ENCODE measurements at places on chromosomes 13 and 19.

DNA sequence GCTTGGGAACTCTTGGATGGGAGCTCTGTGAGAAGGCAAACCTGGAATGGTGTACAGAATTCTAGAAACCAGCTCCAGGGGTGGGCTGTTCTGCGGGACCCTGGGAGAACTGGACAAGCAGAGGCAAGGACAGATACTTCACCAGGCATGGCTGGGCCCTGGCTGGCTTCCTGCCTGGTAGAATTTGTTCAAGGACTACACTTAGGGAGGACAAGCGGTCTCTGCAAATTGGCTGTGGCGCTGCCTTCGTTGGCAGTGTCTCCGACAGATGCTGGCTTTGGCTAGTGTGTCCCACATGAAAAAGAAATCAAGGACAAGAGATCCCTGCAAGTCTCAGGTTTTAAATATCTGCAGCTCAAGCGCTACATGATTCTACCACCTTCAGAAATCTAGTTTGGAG is 12.4 kb downstream of the CEBPG start:
- peaks cover 5% of the 10 kb centered on the region for H3K36me3 ChIP-seq
- no peak overlapping the region for H3K4me3 ChIP-seq

GRCh38 chr19:41697198-41697855 is 9.3 kb upstream of the CEACAM7 start:
- no peak for DNase-seq
- no peak overlapping the region for H3K27ac ChIP-seq

GRCh38 chr13:32657309-32657708 is 71.1 kb downstream of the PDS5B start:
- H3K4me3 ChIP-seq = no peak overlapping the region
- H3K36me3 ChIP-seq = peaks cover 36% of the 10 kb centered on the region
- H3K27ac ChIP-seq = no peak overlapping the region

GRCh38 chr19:5142725-5143097 is 173.8 kb downstream of the KDM4B start:
- peaks cover 20% of the 10 kb centered on the region for H3K36me3 ChIP-seq
- no peaks in the 10 kb centered on the region for H3K4me1 ChIP-seq
- no peak overlapping the region for H3K4me3 ChIP-seq
- no peak for DNase-seq

GRCh38 chr13:103859952-103860351 is 793.7 kb upstream of the SLC10A2 start:
- H3K36me3 ChIP-seq = no peaks in the 10 kb centered on the region
- H3K4me3 ChIP-seq = no peak overlapping the region
- DNase-seq = no peak
- H3K27me3 ChIP-seq = no peaks in the 10 kb centered on the region

- H3K27ac ChIP-seq = peak overlapping the region; percentile 100
- H3K4me3 ChIP-seq = peak overlapping the region; percentile 98
- H3K36me3 ChIP-seq = peaks cover 10% of the 10 kb centered on the region
- no peaks in the 10 kb centered on the region for H3K27me3 ChIP-seq
- peaks cover 11% of the 10 kb centered on the region for H3K4me1 ChIP-seq
These were observed 2.2 kb downstream of the JUND start for GRCh38 chr19:18279266-18279515.

- peaks cover 2% of the 10 kb centered on the region for H3K27me3 ChIP-seq
- H3K27ac ChIP-seq = no peak overlapping the region
- H3K4me3 ChIP-seq = no peak overlapping the region
These were observed 1507.5 kb downstream of the OLFM4 start for GRCh38 chr13:54536112-54536511.

DNA sequence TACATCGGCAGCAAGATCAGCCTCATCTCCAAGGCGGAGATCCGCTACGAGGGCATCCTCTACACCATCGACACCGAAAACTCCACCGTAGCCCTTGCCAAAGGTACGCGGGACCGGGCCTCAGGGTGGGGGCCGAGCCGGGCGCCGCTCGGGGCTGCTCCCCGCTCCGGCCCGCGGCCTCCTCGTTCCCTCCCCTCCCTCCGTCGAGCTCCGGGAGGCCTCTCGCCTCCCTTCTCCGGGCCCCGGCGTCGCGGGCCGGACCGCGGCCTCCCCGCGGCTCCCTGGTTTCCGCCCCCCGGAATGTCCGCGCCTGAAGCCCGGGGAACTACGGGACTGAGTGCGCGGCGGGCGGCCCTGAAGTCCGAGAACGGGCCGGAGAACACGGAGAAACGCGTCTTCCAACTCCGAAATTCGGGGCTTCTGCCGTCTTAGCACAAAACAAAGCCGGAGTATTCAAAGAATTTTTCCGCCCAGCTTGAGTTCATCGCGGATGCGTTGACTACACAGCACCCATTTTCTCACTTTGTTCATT is 423 bp downstream of the LSM14A start:
- H3K27me3 ChIP-seq = no peaks in the 10 kb centered on the region
- peak overlapping the region; percentile 98 for H3K27ac ChIP-seq

GRCh38 chr19:46221152-46221551 is 8.4 kb upstream of the IGFL1 start:
- H3K27ac ChIP-seq = no peak overlapping the region
- H3K36me3 ChIP-seq = no peaks in the 10 kb centered on the region
- no peak overlapping the region for H3K4me3 ChIP-seq
- no peaks in the 10 kb centered on the region for H3K4me1 ChIP-seq
- H3K27me3 ChIP-seq = peaks cover 27% of the 10 kb centered on the region
- DNase-seq = no peak

DNA sequence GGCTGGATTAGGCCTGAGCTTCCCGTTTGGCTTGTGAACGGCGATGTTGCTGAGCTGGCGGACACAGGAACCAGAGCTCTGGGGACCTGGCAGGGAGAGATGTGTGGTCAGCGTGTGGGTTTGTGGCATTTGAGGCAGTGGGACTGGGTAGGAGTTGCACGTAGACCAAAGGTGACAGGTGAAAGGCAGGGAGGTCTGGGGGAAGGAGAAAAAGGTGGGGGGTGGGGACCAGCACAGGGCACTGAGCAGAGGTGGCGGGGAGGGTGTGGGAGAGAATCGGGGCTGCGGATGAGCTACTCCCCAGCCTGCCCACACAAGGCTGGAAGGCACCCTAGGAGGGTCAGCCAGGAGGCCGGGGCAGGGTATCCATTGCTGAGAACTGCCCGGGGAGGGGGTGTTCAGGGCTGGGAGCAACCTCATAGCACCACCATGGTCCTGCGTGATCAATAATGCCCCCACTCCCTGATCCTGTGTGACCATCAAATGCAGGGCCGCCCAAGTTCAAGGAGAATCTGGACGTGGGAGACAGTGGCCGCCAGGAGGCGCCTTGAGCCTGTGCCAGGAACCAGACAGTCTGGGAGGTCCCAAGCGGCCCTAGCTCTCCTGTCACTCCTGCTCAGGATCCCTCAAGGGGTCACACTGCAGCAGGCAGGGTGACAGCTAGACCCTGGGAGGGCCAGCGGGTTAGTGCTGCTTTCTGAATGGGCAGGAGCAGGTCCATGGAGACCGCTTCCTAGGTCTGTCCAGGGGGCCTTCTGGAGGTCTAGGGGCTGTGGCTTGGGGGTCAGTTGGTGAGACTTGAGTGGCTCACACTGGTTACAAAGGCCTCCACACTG is 12.8 kb upstream of the SELENOW start:
- H3K27ac ChIP-seq = no peak overlapping the region
- H3K36me3 ChIP-seq = no peaks in the 10 kb centered on the region
- peaks cover 21% of the 10 kb centered on the region for H3K4me1 ChIP-seq
- DNase-seq = peak; percentile 66

DNA sequence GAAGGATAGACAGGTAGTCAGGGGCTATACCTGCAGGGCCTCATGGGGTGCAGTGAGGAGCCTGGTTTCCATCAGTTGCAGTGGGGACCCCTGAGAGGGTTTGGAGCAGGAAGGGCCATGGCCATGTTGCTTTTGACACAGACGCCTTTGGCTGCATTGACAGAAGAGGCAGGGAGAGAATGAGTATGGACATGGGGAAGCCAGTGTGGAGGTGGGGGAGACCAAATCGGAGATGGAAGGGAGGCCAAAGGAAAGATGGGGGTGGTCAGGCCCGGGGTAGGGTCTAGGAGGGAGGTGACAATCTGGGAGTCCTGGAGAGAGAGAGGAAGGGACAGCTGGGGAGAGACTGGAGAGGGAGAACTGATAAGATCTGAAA is 1.3 kb downstream of the HSD11B1L start:
- no peaks in the 10 kb centered on the region for H3K36me3 ChIP-seq
- DNase-seq = no peak
- H3K27me3 ChIP-seq = no peaks in the 10 kb centered on the region
- H3K4me3 ChIP-seq = peak overlapping the region; percentile 98
- H3K4me1 ChIP-seq = peaks cover 22% of the 10 kb centered on the region

- peak; percentile 54 for DNase-seq
- H3K27ac ChIP-seq = peak overlapping the region; percentile 92
- H3K4me3 ChIP-seq = peak overlapping the region; percentile 81
These were observed 42.2 kb upstream of the HNRNPA1L2 start for GRCh38 chr13:52599848-52600603.

DNA sequence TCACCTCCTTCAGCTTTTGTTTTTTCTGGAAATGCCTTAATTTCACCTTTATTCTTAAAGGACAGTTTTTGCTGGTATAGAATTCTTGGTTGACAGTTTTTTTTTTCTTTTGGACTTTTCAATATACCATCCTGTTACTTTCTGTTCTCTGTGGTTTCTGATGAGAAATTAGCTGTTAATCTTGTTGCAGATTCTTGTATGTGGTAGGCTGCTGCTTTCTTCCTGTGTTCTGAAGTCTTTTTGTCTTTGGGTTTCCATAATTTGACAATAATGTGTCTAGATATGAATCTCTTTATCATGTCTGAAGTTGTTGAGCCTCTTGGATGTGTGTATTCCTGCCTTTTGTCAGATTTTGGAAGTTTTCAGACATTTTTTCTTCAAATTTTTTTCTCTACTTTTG is 12.0 kb downstream of the ZNF283 start:
- no peak overlapping the region for H3K4me3 ChIP-seq
- no peak for DNase-seq
- peaks cover 86% of the 10 kb centered on the region for H3K36me3 ChIP-seq
- no peak overlapping the region for H3K27ac ChIP-seq
- H3K4me1 ChIP-seq = no peaks in the 10 kb centered on the region
- no peaks in the 10 kb centered on the region for H3K27me3 ChIP-seq

- peak overlapping the region; percentile 47 for H3K27ac ChIP-seq
- no peaks in the 10 kb centered on the region for H3K36me3 ChIP-seq
- DNase-seq = no peak
- H3K4me1 ChIP-seq = peaks cover 2% of the 10 kb centered on the region
These were observed 32.3 kb upstream of the GJB6 start for GRCh38 chr13:20264271-20265018.

DNA sequence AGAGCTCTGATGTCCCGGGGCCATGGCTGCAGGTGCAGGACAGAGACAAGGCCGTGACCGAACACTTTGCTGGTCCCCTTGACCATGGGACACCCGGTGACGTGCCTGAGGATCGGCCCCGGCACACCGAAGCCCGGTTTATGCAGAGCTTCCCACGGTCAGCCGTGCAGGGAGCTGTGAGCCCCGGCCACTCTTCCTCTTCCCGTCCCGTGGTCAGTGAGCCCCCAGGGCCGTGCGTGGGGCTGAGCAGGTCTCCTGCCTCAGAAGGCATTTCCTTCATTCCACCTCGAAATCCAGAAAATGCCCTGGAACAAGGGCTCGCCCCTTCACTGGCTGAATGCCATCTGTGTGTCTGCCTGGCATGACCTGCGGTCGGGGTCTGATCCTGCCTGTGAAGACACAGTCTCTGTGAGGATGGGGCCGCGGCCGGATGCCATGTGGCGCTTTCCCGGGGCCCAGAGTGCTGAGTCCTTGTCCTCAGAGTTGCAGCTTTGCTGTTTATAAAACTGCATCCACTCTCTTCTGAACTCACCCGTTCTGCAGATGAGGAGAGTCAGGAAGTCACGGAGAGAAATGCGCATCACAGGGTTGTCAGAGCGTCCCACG is 16.9 kb downstream of the MCF2L start:
- H3K36me3 ChIP-seq = peaks cover 9% of the 10 kb centered on the region
- H3K4me3 ChIP-seq = peak overlapping the region; percentile 33
- no peaks in the 10 kb centered on the region for H3K27me3 ChIP-seq
- no peak for DNase-seq

- H3K4me3 ChIP-seq = no peak overlapping the region
- H3K4me1 ChIP-seq = no peaks in the 10 kb centered on the region
- H3K27ac ChIP-seq = no peak overlapping the region
- H3K27me3 ChIP-seq = no peaks in the 10 kb centered on the region
- peaks cover 4% of the 10 kb centered on the region for H3K36me3 ChIP-seq
These were observed 62.1 kb upstream of the TPM4 start for GRCh38 chr19:16013851-16014840.

DNA sequence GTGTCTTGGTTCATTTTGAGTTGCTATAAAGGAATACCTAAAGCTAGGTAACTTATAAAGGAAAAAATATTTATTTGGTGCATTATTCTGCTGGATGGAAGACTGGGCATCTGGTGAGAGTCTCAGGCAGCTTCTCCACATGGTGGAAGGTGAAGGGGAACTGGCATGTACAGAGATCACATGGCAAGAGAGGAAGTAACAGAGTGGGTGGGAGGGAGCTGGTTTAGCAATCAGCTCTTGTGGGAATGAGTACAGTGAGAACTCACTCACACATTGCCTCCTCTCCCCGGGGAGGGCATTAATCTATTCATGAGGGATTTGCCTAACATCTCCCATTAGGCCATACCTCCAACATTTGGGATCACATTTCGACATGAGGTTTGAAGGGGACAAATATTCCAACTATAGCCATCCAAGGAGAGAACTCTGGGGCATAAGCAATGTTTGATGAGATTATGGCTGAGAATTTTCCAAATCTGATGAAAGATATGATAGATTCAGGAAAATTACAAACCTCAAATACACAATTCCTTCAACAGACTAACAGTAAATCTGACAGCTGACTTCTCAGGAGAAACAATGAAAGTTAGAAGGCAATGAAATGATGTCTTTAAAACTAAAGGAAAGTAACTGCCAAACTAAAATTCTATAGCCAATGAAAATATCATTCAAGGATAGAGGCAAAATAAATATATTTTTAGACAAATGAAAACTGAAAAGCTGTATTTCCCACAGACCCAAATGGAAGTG is 52.5 kb downstream of the MTUS2 start:
- H3K27ac ChIP-seq = no peak overlapping the region
- no peaks in the 10 kb centered on the region for H3K4me1 ChIP-seq
- DNase-seq = no peak
- H3K27me3 ChIP-seq = peaks cover 6% of the 10 kb centered on the region
- H3K36me3 ChIP-seq = peaks cover 4% of the 10 kb centered on the region

GRCh38 chr13:30881191-30881651 is 24.9 kb upstream of the MEDAG start:
- peaks cover 18% of the 10 kb centered on the region for H3K27me3 ChIP-seq
- DNase-seq = no peak
- no peak overlapping the region for H3K4me3 ChIP-seq
- peaks cover 17% of the 10 kb centered on the region for H3K4me1 ChIP-seq

DNA sequence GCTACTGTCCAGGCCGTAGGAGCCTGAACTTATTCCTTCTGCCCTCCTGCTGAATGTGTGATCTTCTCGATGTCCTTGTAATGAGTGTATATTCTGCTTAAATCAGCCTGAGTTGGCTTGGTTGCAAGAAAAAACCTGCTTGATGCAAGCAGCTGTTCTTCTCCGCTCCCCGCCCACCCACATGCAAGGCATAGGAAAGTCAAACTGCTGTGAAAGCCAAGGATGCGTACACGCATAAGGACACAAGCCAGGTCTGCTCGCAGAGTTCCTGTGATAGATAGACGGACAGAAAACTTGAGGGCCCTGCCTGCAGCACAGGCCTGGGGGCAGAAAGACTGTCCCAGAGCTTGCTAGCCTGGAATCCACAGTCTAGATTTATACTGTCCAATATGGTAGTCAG is 101.1 kb downstream of the DNAJC15 start:
- peaks cover 9% of the 10 kb centered on the region for H3K27me3 ChIP-seq
- DNase-seq = no peak
- H3K4me3 ChIP-seq = no peak overlapping the region
- H3K4me1 ChIP-seq = peaks cover 3% of the 10 kb centered on the region
- H3K36me3 ChIP-seq = no peaks in the 10 kb centered on the region

- H3K27me3 ChIP-seq = no peaks in the 10 kb centered on the region
- peaks cover 7% of the 10 kb centered on the region for H3K4me1 ChIP-seq
- no peaks in the 10 kb centered on the region for H3K36me3 ChIP-seq
- no peak for DNase-seq
- no peak overlapping the region for H3K27ac ChIP-seq
- no peak overlapping the region for H3K4me3 ChIP-seq
These were observed 24.2 kb downstream of the CEBPG start for GRCh38 chr19:33397536-33398360.
